ENCODE measurements at places on chromosomes 12 and 14. TPM values are rescaled to one million over a fixed set of nuclear protein-coding genes. Genes with fewer than 3 reads are reported as not detected.

The DLK1 gene
- total RNA-seq: 52.3 TPM

The EPYC gene
- total RNA-seq: not detected

The OTOGL gene
- total RNA-seq: 0.38 TPM

The ACRBP gene
- 1.2 TPM for total RNA-seq

The PAPLN gene
- 2.5 TPM for total RNA-seq

The HSPA2 gene
- total RNA-seq: 15.2 TPM

The RGS6 gene
- total RNA-seq: 23.3 TPM

The PPP4R4 gene
- 0.16 TPM for total RNA-seq

The LRP1-AS gene
- not detected for total RNA-seq

The CATSPERB gene
- 2.4 TPM for total RNA-seq

The ST8SIA1 gene
- 3.6 TPM for total RNA-seq

The DDN gene
- total RNA-seq: 0.49 TPM

The LALBA gene
- not detected for total RNA-seq

The CISTR gene
- 1.7 TPM for total RNA-seq

The RILPL1 gene
- 94.3 TPM for total RNA-seq

The SIX1 gene
- total RNA-seq: not detected

All from Right ventricle myocardium inferior (tissue), 1 donor.